ENCODE measurements at places on chromosomes 1 and 21.

- no peak for DNase-seq
Measured at GRCh38 chr21:28393279-28393678, 599.4 kb downstream of the LTN1 start.

DNA sequence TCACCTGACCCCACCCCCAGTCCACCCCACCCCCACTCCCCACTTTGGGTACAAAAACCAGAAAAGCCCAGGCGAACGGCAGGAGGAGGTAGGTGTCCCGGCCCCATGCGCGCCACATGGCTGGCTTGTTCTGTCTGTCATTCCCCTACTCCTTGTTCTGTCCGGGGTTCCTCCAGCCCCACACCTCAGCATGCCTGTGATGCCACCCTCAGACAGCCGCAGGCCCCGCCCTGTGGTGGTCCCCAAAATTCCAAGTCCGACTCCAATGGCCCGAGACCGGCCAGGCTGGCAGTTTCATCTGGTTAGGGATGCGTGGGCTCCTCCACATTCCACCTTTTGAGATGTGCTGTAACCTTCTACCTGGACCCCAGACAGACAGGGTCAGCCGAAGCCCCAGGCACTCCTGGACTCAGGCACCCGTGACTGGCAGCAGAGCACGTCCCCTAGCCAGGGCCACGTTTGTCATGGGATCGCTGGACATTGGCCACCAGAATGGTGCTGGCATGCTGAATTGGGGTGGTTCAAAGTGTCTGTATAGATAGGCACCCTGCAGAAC, 94.4 kb downstream of the WDR4 start:
- no peak for DNase-seq

GRCh38 chr1:186188736-186189135, 186.3 kb downstream of the TPR start:
- no peak for DNase-seq

DNA sequence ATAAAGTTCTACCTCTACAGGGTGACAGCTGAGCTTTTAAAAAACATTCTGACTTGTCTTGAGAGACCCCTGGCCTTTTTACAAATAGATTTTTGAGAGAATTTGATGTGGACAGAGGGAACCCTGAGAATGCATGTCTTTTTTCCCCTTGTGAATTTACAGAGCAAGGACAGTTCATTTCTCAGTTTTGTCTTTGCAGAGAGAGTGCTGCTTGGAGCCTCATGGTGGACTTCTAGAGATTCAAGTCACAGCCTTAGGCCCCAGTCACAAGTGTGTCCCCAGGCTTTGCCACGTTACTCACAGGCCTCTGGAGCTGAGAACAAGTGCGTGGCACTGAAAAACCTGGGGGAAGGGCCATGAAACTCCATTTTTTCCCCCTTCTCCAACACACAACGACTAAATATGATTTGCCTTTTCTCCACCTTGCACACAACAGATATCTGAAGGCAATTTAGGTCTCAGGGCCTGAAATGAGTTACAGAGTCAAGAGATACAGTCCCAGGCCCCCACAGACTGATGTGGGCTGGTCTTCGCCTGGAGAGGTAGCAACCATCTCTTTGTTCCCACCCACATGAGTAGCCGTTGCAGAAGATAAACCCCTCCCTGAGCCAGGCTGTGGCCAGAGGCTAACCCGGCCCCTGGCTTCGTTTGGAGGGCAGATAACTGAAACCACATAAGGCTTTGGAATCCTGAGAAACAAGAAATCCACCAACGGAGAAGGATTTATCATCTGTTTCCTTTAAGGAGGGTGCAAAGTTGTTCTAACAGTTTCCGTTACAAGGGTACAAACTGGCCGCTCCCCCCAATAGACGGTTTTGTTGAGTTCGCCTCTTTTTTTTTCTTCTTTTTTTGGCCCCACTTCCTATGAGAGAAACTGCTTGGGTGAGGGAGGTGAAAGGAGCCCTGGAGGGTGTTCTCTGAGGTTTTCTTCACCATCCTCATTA, 1.0 kb upstream of the PIGV start:
- DNase-seq, result peak; percentile 88

GRCh38 chr1:36154335-36154734, 1.6 kb upstream of the MAP7D1 start:
- no peak for DNase-seq

- DNase-seq, result no peak
Measured at GRCh38 chr1:90407737-90408136, 309.4 kb downstream of the BARHL2 start.

DNA sequence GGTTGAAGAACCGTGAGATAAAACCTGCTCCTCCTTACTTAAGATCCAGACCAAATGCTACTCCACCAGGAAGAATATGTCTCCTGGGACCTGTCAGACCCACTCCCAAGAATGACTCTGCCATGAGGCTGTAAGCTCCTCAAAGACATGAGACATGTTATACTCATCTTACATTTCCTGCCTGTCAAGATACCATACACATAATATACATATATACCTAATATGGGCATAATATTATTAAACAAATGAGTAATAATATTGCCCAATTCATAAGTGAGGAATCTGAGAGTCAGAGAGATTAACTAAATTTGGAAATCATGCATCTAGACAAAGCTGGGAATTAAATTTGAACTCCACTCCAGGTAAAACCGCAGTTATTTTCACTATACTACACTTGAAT, 634.9 kb downstream of the LMO4 start:
- DNase-seq, result no peak

- no peak for DNase-seq
Measured at GRCh38 chr1:86906419-86906818, 7.5 kb downstream of the SELENOF start.

DNA sequence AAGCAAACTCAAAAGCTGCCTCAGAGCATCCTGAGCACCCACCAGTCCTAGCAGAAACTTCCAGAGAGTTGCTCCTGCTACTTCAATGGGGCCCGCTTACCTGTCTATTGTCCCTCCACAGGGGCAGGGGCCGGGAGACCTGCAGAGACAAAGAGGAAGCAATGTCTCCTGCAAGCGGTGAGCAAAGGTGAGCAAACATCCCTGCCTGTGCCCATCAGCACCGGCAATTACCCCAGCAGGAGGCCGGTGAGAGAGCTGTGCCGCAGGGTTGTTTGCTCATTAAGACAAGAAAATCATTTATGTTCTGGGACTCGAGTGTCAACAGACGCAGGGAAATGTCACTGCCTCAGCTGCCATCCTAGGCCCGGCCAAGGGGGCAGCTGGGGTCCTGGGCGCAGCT, 53.8 kb upstream of the TARDBP start:
- no peak for DNase-seq

- peak; percentile 67 for DNase-seq
Measured at GRCh38 chr1:202585590-202585933, 124.7 kb downstream of the SYT2 start.

- peak; percentile 61 for DNase-seq
Measured at GRCh38 chr1:170675865-170676264, 11.9 kb downstream of the PRRX1 start.

- no peak for DNase-seq
Measured at GRCh38 chr1:173112129-173112528, 61.4 kb upstream of the TNFSF18 start.

- peak; percentile 33 for DNase-seq
Measured at GRCh38 chr1:225626698-225627097, 26.2 kb downstream of the ENAH start.

DNA sequence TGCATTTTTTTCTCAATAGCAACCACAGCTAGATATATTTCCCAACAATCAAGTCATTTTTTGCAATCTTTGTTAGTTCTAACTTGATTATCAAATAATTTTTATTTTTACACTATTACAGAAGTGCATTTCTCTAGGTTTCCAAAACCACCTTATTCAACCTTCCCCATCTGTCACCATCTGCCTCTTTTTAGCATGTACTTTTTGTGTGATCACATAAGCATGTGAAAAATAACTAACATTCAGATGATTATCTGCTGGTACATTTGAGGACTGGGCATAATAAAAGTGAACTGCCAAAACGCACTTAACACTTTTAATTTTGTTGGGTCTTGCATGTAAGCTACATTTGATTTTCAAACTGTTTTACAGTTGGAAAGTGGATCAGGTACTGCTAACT, 291.5 kb downstream of the AKT3 start:
- no peak for DNase-seq

DNA sequence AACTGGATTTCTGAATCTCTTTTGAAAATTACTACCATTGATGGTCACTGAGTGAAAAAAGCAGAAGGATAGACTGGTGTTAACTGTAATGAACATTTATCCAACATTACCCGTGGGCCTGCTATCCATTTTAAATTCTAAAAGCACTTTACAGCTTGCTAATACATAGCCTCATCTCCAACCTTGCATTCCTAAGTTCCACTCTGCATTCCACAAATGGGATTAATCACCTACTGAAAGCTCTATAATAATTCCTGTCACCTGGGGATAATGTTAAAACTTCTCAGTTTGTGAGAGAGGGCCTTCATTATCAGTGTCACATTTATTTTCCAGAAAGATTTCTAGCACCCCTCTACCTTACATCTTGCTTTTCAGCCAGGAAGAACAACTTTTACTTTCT, 38.2 kb downstream of the PTPRC start:
- peak; percentile 73 for DNase-seq

DNA sequence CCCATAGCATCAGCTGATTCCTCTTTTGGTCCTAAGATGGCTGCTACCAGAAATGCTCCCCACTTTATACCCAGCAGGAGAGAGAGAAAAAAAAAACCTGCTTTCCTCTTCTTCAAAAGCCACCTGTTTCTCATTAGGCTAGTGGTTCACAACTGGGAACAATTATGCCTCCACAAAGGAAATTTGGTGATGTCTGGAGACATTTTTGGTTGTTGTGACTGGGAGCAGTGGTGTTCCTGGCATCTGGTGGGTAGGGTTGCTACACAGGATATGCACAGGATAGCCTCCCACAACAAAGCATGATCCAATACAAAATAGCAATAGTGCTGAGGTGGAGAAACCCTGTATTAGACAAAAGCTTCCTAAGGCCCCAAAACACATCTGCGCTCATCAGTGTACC, 38.5 kb upstream of the SGIP1 start:
- peak; percentile 99 for DNase-seq

DNA sequence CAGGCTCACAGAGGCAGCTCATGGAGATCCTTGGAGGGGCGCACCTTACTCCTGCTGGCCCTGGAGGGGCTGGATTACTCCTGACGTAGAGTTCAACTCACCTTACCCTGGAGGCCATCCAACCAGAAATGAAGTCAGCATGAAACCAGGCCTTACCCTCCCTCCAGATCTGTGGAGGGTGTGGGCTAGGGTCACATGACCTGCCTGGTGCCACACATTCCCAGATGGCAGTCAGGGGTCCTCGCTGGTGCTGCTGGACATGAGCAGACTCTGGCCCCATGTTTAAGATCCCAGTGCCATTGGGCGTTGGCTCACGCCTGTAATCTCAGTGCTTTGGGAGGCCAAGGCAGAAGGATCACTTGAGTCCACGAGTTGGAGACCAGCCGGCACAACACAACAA, 4.5 kb downstream of the C21orf58 start:
- DNase-seq, result no peak

DNA sequence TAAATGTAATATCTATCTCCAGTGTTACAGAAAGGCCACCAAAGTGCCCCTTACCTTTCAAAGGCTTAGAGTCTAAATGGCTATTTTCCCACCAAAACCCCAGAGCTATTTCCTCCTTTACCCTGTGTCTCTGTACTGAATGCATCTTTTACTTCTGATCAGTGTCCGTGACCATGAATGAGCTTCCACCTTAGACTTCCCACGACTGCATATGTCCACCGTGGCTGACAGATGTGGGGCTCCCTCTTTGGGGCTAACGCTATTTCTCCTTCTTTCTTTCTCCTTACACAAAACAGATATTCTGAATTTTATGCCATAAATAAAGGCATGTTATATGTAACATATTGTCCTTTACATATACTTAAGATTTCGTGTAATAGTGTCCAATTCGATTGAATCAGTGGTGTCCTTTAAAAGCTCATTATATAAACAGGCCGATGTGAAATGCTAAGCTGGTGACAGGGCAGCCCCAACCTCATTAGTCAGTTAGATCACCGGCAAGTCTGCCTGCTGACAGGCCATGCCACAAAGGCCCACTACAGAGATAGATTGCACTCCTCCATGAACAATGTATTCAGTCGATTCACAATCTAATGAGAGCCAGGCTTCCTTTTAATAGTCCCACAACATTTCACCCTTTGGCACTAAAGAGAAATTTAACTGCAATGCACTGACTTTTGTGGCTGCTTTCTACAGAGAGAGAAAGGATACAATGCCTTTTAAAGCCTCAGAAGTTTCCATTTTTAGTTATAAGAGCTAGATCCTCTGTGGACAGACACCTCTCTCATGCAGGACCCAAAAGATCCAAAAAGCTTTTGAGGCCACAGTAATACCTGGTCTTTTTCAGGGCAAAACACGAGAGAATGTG, 297.9 kb downstream of the PCP4 start:
- no peak for DNase-seq

DNA sequence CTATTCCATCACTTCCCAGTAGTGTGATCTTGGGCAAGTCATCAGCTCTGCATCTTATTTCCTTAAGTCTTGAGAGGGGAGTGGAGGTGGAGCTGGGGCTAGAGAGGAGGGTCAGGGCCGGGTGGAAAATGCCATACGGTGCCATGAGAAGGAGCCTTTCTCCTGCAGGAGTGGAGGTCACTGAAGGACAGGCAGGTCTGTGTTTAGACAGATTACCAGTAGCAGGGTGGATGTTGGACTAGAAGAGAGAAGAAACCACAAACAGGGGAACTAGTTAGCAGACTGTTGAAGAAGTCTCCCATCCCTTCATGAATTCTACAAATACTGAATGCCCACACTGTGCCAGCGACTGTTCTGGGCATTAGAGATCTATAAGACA, 13.9 kb upstream of the CPT2 start:
- no peak for DNase-seq

DNA sequence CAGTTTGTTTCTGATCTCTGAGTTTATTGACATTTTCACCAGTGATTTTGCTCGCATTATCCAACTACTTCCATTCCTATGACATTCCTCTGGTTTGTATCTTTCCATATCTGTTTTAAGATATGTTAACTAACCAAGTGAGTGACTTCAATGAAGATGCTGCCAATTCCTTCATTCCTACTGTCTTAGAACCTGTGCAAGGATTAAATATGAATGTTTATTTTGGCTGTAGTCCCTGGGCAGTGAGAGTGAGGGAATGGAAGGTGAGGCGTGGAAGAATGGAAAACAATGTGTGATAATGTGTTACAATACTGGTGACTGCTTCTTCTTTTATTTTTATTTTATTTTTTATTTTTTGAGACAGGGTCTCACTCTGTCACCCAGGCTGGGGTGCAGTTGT, 183.0 kb downstream of the SDCCAG8 start:
- DNase-seq, result no peak

DNA sequence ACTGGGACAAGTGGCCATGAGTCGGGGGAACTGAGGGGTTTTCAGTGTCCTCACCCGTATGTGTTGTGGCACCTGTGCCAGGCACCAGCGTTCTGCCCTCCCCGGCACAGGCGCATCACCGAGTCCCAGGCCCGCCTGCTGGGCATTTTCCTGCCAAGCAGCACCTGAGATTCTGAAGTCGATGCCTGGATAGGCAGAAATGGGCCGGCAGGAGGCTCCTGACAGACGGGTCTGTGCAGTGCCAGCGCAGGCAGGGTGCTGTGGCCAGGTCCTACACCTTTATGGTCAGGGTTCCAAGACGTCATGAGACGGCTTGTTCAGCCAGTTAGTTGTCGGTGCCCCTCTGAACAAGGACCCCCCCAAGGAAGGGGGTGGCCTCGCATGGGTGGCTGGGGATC, 10.6 kb downstream of the FAAP20 start:
- no peak for DNase-seq

- no peak for DNase-seq
Measured at GRCh38 chr1:174912264-174912663, 87.5 kb upstream of the CACYBP start.

GRCh38 chr1:223669003-223669795, 3.7 kb upstream of the CAPN8 start:
- DNase-seq, result no peak
